Naive thymus-derived CD8-positive, alpha-beta T cell (primary cell): ENCODE measurements at places on chromosomes 13 and 19. TPM values are rescaled to one million over a fixed set of nuclear protein-coding genes. Genes with fewer than 3 reads are reported as not detected.

Gene DACT3
- not detected for polyA plus RNA-seq

Gene TEX26
- polyA plus RNA-seq: not detected

Gene ATP4B
- not detected for polyA plus RNA-seq

Gene FBXW9
- polyA plus RNA-seq: 5.4 TPM

DNA sequence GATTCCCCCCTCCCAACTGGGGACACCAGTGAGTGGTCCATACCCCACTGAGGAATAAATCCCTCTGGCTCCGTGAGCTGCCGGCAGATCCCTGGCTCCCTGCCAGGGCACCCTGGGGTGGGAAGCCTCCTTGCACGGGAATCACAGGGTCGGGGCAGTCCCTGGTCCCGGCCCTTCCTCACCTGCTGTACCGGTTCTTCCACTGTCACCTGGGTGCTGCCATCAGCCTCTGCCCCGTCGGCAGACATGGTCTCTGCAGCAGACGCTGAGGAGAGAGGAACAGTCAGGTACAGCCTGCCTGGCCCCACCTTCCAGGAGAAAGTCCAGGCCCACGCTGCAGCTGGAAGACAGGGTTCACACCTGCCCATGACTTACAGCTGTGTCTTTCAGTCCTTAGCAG lies 6.3 kb downstream of the PLIN3 start:
- no peak overlapping the region for H3K4me3 ChIP-seq
- no peak for DNase-seq
- no peaks in the 10 kb centered on the region for H3K27me3 ChIP-seq
- no peak overlapping the region for H3K27ac ChIP-seq
- H3K4me1 ChIP-seq: peaks cover under 1% of the 10 kb centered on the region

DNA sequence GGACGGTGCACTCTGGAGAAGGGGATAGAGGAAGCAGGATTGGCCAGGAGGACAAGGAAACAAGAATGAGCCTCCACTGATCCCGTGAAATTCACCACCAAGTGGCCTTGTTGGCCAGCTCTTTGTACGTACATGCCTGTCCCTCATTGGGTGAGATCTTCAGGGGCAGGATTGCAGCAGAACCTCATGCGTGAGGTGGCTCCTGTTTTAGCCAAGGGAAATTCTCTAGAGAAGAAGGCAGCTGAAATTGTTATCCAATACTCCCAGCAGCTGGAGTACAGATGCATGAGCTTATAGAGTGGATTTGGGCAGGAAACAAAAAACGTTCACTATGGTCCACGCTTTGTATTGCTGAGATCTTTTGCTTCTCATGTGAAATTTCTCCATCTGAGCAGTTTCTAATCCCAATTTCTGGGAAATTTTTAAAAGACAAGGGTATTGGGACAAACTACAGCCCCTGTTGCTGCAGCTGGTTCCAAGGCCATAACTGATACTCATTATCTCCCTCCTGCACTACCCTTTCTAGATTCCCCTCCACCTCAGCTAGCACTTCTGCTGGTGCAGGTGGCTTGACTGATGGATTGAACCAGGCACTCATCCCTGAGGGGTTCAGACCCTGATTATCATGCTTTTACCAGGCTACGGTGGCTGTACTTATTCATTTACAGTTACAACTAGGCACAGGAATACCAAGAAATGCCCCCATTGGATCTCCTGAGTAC lies 3.9 kb upstream of the RNF6 start:
- no peaks in the 10 kb centered on the region for H3K27me3 ChIP-seq
- no peak overlapping the region for H3K27ac ChIP-seq
- DNase-seq: no peak
- peaks cover 23% of the 10 kb centered on the region for H3K4me1 ChIP-seq
- H3K4me3 ChIP-seq: no peak overlapping the region

- no peak overlapping the region for H3K27ac ChIP-seq
- DNase-seq: no peak
- no peak overlapping the region for H3K4me3 ChIP-seq
Observed at GRCh38 chr13:80239571-80240255, 101.2 kb downstream of the SPRY2 start.

- no peaks in the 10 kb centered on the region for H3K4me1 ChIP-seq
- H3K27me3 ChIP-seq: peaks cover 20% of the 10 kb centered on the region
- DNase-seq: peak; percentile 7
- no peaks in the 10 kb centered on the region for H3K36me3 ChIP-seq
- no peak overlapping the region for H3K27ac ChIP-seq
Observed at GRCh38 chr13:44050450-44051063, 170.9 kb downstream of the LACC1 start.

- no peak overlapping the region for H3K4me3 ChIP-seq
- no peak overlapping the region for H3K27ac ChIP-seq
- H3K4me1 ChIP-seq: peaks cover 3% of the 10 kb centered on the region
- peak; percentile 14 for DNase-seq
Observed at GRCh38 chr19:15702534-15702930, 25.3 kb upstream of the OR10H2 start.

DNA sequence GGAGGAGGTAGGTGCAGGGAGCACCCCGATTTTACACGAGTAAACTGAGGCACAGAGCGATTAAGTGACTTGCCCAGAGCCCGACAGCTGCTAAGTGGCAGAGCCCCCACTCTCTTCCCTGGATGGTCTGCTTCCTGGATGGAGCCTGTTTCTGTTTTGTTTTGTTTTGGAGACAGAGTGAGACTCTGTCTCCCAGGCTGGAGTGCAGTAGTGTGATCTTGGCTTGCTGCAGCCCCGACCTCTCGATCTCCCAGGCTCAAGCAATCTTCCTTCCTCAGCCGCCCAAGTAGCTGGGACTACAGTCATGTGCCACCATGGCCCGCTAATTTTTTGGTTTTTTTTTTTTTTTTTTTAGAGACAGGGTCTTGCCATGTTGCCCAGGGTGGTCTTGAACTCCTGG lies 17.3 kb downstream of the BICRA start:
- no peak overlapping the region for H3K4me3 ChIP-seq
- peaks cover 26% of the 10 kb centered on the region for H3K4me1 ChIP-seq
- no peaks in the 10 kb centered on the region for H3K27me3 ChIP-seq
- no peak for DNase-seq
- H3K27ac ChIP-seq: no peak overlapping the region

- no peak for DNase-seq
- no peak overlapping the region for H3K27ac ChIP-seq
- H3K36me3 ChIP-seq: no peaks in the 10 kb centered on the region
- no peak overlapping the region for H3K4me3 ChIP-seq
- no peaks in the 10 kb centered on the region for H3K27me3 ChIP-seq
- H3K4me1 ChIP-seq: peaks cover 12% of the 10 kb centered on the region
Observed at GRCh38 chr13:51684076-51684475, 99.8 kb downstream of the WDFY2 start.

DNA sequence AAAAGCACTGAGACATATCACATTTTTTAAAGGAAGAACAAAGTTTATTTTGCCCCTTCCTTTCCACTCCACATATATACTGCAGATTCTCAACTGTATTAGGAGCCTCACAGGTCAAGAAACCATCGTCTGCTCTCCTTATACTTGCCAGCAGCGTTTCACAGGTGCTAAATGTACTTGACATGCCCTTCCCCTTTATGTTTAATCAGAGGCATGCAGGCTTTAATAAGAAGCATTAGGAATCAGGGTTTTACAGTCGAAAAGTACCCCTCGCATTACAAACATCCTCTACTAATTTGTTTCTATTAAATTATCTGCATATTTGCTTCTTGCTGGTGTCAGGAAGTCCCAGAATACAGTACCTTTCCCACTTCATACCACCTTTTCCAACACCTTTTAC lies 3.7 kb upstream of the RAP2A start:
- no peaks in the 10 kb centered on the region for H3K36me3 ChIP-seq
- peaks cover 20% of the 10 kb centered on the region for H3K4me1 ChIP-seq
- no peak overlapping the region for H3K4me3 ChIP-seq

DNA sequence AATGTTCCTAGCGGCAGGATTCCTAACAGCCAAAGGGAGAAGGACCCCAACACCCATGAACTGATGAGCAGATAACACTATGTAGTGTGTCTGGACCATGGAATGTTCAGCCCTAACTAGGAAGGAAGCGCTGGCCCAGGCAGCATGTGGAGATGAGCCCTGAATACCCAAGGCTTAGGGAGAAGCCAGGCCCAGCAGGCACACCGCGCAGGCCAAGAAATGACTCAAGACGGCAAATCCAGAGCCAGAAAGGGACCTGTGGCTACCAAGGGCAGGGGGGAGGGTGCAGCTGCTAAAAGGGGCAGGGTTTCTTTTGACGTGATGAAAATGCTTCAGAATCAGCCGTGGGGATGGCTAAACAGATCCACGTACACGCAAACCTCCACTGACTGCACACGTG lies 20.7 kb upstream of the TINCR start:
- H3K4me3 ChIP-seq: no peak overlapping the region
- peak overlapping the region; percentile 27 for H3K27ac ChIP-seq
- peaks cover 8% of the 10 kb centered on the region for H3K4me1 ChIP-seq

DNA sequence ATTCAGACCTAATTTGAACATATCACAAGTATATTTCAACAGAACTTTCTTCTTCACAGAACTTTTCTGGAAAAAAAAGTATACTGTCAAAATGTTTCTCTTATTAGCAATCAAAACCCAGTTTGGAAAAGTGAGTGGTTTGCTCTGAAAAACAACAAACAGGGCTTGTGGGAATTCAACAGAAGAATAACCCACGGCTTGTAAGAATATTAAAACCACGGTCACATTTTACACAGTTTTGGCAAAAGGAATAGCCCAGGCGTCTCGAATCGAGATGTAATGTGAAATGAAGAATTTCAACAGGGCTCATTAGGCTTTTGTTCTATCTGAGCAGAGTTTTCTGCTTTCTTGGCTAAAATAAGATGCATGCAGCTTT lies 70.7 kb downstream of the COL4A2 start:
- peaks cover 14% of the 10 kb centered on the region for H3K27me3 ChIP-seq
- DNase-seq: no peak
- no peak overlapping the region for H3K27ac ChIP-seq
- H3K4me3 ChIP-seq: no peak overlapping the region
- H3K36me3 ChIP-seq: no peaks in the 10 kb centered on the region

DNA sequence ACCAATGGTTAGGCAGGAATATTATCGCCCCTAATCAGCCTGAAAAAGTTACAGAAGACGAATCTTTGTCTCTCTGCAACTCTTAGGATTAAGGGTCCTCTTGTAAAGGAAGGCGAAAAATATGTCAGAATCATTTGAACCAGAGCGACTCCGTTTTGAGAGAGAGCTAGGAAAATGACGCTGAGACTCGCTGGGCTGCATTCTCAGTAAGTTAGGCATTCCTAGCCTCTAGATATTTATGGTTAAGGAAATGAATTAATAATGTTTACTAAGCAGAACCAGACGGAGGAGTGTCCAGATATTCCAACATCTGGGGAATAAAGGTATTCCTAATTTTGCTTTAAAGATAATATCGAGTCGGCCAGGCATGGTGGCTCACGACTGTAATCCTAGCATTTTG lies 755 bp upstream of the ZNF726 start:
- no peaks in the 10 kb centered on the region for H3K36me3 ChIP-seq
- H3K4me3 ChIP-seq: peak overlapping the region; percentile 92
- no peak for DNase-seq

DNA sequence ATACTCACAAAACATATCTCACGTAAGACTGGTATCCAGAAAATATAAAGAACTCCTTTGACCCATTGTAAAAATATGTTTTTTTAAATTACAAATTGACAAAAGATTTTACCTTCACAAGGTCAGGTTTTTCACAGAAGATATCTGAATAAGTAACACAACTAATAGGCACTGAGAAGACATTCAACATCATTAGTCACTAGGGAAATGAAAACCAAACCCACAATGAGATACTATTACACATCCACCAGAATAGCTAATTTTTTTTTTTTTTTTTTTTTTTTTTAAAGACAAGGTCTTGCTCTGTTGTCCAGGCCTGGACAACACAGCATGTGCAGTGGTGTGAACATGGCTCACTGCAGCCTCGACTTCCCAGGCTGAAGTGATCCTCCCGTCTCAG lies 157.5 kb downstream of the MIPEP start:
- no peaks in the 10 kb centered on the region for H3K27me3 ChIP-seq
- H3K27ac ChIP-seq: no peak overlapping the region
- H3K4me3 ChIP-seq: no peak overlapping the region
- H3K36me3 ChIP-seq: peaks cover 33% of the 10 kb centered on the region

DNA sequence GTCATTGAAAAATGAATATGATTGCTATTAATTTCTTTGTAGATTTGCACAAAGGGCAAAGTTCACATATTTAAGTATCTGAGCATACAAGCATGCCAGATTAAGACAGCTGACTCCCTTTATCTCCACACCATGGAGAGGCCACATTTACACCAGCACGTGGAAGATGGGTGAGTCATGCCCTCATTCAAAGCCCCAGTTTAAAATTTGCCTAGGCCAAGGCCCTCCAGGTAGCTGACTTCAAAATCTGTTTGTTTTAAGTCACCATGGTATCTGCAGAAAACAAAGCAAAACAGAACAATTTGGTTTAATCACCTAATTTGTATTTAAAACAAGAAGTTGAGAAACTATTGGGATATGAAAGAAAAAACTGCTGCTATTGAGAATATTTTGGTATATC lies 109.2 kb downstream of the ESD start:
- peaks cover 1% of the 10 kb centered on the region for H3K4me1 ChIP-seq
- H3K4me3 ChIP-seq: no peak overlapping the region
- peak; percentile 6 for DNase-seq
- H3K27ac ChIP-seq: no peak overlapping the region

DNA sequence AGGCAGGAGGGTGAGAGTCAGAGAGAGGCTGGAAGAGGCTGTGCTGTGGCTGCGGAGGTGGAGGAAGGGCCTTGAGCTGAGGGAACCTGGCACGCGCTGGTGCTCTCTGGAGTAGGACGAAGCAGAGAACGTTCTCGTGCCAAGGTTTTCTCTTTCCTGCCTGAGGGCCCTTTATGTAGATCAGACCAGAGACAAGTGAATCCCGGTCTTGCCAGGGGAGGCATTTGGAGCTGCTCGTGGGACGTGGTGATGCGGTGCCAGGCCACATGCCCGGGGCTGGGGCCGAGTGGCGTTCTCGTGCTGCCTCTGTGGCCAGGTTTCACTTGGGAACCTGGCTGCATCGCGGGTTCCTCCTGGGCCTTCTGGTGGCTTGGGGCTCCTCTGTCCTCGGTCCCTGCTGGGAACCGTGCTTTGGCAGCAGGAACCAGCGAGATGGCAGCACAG lies 54.2 kb downstream of the KDM4B start:
- no peak overlapping the region for H3K27ac ChIP-seq
- peaks cover 6% of the 10 kb centered on the region for H3K4me1 ChIP-seq
- no peaks in the 10 kb centered on the region for H3K36me3 ChIP-seq
- no peak overlapping the region for H3K4me3 ChIP-seq
